Activated CD8-positive, alpha-beta memory T cell treated with anti-CD3 and anti-CD28 coated beads for 24 hours (primary cell): ENCODE measurements at places on chromosomes 3 and 15.

DNA sequence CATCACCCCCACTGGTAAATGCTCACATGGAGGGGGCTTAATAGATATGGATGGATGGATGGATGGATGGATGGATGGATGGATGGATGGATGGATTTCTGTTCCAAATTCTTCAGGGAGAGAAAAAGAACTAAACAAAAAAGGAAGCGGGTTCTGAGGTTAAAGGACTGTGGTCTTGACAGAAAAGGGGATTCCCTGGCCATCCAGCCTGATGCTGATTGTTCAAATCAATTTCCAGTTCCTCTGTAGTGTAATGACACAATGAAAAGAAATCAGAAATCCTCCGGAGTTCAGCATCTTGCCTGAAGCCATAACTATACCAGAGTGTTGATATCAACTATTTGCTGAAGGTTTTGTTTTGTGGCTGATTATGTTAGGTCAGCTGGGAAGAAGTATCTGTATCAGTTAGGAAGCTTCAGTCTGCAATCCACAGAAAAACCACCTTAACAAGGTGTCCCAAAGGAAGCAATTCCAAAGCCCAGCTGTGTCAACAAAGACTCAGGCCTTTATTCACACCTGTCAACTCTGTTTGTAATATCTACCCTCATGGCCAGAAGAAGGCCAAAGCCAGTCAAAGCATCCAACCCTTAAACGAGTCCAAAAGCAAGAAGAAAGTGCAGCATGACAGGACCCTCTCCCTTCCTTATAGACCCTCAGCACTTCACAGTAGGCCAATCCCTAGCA lies 24.5 kb upstream of the RASA2 start:
- no peak for DNase-seq

DNA sequence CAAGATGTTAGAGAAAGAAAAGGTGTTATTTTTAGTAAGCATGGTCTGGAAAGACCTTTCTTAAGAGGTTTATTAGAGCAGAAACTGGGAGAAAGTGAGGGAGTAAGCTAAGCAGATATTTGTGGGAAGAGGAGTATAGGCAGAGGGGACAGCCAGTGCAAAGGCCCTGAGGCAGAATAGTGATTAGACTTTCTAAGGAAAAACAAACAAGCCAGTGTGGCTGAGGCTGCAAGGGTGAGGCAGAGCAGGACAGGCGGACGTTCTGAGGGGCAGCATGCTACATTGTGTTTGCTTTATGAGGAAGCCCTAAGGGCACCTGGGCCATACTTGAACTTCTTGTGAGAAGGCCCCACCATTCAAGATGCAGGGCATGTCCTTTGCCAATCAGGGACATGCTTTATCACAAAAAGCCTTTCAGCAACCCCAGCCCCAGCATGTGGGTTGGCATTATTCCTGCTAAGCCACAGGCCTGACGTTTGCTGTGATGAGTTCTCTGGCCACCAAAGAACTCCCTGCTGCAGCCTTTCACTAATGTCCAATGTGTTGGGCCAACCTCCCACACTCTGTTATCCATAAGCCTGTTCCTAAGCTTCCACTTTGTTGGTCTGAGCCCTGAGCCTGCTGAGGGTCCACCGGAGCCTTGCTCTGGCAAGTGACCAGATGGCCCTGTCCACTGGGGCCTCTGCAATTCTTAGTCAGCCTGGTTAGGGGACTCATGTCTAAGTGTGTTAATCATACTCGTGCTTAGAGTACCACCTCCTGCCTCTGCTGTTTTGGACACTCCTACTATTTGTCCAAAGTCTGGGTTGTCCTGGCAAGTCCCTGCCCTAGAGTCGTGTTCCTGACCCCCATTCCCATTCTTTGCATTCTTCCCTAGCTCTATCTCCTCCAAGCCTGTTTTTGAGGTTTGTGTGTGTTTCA lies 209.9 kb upstream of the CTNNB1 start:
- DNase-seq, result no peak

DNA sequence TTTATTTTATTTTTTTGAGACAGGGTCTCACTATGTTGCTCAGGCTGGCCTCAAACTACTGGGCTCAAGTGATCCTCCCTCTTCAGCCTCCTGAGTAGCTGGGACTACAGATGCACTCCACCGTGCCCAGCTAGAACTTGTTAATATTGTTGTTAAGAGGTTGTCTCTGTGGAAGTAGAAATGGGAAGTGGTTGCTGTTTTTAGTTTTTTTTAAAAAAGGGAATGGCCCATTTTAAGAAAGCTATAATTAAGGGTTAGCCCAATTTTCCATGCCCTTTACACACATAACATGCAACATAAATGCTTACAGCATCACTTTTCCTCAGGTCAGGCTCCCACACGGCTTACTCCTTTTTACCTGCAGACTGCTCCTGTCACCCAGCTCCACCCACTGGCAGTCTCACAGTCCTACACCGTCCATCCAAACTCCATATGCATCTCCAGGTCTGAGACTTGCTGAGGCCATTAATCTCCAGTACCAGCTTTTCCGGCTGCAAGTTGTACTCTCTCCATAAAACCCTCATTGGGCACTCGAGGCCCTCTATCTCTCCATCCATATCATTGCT lies 19.8 kb downstream of the MORC1 start:
- DNase-seq, result no peak

- DNase-seq, result no peak
Measured at GRCh38 chr15:46461416-46461815, 826.6 kb downstream of the SQOR start.

DNA sequence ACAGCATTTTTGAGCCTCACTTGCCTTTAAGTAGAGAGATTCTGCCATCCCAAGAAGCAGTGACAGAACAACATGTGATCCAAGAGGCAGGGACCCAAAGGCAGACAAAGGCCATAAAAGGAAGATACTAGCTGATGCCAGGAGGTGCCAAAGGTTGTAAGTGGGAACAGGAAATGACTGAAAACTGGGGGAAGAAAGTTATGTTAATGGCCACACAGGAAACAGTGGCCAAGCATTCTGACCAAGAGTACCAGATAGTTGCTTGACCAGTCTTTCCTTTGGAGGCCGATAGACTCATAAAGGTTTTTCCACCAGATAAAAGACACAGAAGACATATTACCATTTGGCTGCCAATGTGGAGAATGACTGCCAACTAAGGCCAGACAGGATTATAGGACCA lies 274.5 kb upstream of the PEX5L start:
- DNase-seq, result no peak

DNA sequence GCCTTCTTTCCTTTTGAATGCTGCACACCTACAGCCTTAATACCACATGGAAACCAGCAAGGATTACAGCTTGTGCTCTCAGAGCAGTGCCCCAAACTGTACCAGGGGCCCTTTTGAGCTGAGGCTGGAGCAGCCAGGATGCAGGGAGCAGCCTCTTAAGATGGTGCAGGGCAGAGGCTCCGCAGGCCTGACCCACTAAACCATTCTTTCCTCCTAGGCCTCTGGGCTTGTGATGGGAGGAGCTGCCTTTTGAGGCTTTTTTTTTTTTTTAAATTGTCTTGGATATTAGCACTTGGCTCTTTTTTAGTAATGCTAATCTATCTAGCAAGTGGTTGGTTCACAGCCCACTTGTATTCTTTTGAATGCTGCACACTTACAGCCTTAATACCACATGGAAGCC lies 37.7 kb downstream of the PFN2 start:
- DNase-seq, result no peak

GRCh38 chr3:169939751-169940150 lies 26.9 kb upstream of the SEC62 start:
- DNase-seq, result no peak
